ENCODE measurements at places on chromosomes 6 and 20.

GRCh38 chr6:81734081-81734480 is 18.4 kb downstream of the TENT5A start:
- DNase-seq = no peak

DNA sequence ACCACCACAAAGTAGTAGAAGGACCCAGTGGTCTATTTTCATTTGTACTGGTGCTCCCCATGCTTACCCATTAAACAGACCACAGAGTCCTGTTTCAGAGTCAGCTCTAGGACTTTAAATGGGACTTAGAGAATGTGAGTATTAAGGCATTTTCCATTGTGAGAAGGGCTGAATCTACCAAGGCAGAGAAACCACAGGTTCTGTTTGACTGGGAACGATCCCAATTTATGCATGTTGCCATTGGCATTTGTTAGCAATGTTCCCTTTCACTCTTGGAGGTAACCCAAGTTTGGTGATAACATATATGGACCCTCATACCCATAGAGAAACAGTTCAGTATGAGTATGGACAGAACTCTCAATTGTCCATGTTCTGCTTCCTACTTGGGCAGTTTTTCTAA is 672.8 kb downstream of the KIF16B start:
- no peak for DNase-seq

DNA sequence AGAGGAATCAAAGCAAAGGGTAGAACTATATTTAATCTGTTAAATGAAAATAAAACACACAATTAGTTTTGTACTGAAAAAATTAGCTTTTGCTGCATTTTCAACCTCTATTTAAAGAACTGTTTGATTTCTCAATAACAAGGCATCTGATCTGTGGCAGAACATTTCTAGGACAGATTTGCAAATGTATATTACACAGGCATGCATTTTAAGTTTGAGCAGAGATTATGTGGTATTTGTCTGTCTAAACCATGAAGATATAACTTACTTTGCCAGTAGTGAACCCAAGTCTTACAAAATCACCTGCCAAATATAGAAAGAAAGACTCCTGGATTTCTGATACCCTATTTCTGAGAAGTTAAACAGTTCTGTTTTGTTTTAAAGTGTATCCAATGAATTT is 71.9 kb downstream of the TFAP2B start:
- DNase-seq = no peak

GRCh38 chr6:25056130-25056529 is 120.4 kb upstream of the RIPOR2 start:
- no peak for DNase-seq

DNA sequence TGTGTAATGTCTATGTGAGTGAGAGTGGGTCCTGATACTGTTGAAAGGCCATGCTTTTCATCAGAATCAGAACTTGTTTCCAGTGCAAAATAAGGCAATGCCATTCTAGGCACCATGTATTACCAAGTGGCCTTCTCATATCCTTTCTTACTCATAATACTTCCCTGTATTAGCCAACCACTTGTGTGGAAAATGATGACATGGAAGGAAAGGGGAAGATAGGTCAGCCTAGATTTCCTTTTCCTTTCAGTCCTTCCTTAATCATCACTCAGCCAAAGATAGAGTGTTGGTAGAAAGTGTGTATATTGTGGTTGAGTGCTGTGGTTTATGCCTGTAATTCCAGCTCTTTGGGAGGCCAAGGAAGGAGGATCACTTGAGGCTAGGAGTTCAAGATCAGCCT is 158.6 kb upstream of the PREP start:
- DNase-seq = no peak

DNA sequence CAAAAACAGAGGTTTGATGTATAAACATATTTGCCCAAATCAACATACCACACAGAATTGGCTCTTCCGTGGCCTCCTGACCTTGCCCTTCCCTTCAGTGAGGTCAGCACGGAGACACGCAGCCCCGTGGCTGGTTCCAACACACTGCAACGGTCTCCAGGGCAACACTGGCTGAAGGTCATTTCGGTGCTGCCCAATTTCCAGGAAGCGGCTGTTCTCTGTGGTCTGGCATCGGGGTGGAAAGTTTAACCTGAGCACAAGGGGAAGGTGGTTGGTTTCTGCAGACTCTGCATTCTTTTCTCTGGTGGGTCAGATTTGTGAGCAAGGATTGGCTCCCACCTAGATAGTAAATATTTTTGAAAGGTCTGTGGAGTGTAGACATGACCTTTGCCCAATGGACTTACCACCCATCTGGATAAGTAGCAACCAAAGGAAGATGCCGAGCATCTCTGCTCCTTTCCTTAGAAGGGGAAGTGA is 177.6 kb upstream of the PHACTR1 start:
- no peak for DNase-seq

Measured in AG08395 (cell line).